NCI-H187 (cell line): ENCODE measurements at places on chromosomes 16 and 17.

DNA sequence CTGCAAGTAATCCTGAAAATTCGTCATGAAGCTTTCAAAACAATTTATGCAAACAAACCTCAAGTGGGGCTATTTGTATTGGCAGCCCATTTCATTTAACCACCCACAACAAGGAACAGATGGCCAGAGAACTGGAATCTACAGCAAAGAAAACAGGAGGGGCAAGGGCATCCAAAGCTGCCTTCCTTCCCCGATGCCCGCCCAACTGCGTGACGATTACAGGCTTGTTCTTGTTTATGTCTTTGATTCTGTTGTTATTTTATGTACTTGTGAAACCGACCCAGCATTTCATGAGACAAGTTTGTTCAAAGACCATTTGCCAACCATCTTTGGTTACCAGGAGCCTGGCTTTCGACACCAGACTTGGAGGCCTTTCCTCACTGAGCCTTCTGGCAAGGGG lies 59.1 kb upstream of the IRX6 start:
- no peak for DNase-seq

DNA sequence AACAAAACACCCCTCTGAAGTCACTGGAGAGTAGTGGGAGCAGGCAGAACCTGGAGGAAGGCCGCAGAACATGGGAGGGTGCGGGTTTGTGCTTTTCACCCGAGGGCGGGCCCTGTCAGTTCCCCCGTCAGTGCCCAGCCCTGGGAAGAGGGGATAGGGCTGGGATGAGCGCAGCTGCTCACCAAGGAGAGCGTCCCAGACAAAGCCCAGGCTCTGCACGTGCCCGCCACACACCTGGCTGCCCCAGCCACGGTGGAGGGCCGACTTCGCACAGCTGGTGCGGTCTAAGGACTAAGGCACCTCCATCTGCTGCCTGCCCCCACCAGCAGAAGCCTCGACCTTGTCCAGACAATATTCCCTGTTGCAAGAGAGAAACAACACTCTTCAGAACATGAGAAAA lies 39.5 kb downstream of the ZCCHC14 start:
- no peak for DNase-seq

GRCh38 chr17:79391376-79392233 lies 219.2 kb downstream of the RBFOX3 start:
- peak; percentile 38 for DNase-seq

GRCh38 chr17:49028271-49028670 lies 31.1 kb downstream of the IGF2BP1 start:
- DNase-seq, result no peak

DNA sequence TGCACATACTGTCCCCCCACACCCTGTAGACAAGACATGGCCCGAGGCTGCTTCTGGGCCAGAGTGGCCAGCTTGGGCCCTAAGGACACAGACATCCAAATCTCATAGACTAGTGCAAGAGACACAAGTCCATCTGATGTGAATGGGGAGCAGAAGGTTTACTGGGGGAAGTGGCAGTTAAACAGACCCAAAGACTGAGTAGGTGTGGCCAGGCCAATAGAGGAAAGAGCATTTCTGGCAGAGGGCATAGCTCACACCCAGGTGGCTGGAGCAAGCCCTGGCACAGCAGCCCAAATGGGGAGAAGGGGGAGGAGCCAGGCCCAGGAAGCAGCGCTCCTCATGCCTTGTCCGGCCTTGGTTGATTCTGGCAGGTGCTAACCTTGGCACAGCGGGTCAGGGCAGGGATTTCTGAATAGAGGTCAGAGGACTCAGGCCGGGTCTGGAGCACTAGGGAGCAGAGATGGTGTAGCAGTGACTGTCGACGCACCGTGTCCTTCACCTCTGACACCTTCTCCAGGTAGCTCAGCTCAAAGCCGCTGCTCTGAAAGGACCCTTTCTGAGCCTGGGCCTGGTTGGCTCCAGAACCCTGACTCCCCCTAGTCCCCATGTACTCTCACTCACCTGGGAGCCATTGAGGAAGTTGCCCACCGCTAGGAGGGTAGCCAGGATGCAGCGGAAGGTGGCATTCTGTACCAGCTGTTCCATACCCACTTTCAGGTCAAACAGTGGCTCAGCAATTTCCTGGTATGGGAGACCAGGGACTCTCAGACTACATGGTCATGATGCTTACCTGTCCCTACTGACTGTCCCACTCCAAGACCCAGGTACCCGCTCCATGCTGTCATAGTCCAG lies 4.1 kb downstream of the TMEM208 start:
- no peak for DNase-seq

DNA sequence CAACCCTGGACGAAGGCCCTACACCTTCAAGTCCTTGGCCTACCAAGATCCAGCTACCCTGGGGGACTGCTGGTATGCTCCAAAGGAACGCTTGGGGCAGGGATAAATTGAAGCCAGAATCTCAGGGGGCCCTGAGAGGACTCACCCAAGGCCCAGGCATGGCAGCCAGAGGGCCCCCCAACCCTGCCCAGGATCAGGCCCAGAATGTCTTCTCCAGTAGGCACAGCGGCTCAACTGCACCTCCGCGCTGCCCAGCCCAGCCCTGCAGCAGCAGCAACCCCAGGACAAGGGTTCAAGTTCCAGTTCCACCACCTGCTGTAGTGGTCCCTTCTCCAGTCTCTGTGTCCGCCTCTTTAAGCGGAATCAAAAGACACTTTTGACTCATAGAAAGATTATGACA lies 2.2 kb downstream of the TFAP4 start:
- DNase-seq, result no peak

- no peak for DNase-seq
Measured at GRCh38 chr16:72975809-72976437, 72.0 kb downstream of the ZFHX3 start.

GRCh38 chr17:17019891-17020456 lies 22.3 kb upstream of the MPRIP start:
- no peak for DNase-seq

DNA sequence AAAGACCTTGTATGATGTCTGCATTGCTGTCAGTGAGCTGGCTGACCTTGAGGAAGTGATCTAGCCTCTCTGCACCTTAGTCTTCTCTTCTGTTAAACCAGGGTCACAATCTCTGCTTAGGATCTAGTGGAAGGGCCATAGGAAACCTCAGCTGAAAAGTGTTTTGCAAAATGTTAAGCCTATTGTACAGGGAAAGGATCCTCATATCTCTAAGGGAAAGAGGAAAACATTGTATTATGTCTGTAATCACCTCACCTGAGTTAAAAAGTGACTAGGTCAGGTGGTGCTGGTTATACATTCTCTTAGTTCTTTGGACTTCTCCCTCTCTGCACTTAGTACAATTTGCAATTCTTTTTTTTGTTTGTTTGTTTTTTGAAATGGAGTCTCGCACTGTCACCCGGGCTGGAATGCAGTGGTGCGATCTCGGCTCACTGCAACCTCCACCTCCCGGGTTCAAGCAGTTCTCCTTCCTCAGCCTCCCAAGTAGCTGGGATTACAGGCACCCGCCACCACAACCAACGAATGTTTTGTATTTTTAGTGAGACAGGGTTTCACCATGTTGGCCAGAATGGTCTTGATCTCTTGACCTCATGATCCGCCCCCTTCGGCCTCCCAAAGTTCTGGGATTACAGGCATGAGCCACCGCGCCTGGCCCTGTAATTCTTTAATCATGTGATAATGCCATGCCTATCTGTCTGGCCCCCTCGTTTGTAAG lies 2.0 kb upstream of the SEPHS2 start:
- DNase-seq, result no peak

- DNase-seq, result no peak
Measured at GRCh38 chr17:42989141-42989540, 8.8 kb downstream of the RUNDC1 start.

DNA sequence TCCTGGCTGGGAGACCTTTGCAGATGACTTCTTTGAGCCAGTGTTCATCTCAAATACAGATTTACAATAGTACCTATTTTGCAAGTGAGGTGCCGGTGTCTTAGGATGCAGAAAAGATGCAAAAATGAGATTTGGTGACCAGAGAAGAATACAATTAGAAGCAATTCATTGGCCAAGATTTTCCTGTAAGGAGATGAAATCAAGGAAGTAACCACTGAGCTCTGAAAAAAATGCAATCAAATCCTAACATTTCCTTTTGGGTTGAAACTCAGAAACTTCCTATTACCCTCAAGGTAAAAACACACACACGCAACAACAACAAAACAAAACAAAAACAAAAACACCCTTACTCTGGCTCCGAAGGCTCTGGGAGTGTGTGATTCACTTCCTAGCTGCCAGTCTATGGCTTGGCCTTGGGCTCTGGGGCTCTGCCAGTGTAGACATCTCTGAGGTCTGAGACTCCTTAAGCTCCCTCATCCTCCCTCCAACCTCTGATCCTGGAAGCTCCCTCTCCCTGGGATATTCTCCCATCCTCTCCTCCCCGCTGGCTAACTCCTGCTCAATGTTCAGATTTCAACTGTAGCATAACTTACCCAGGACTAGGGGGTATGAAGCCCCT lies 16.8 kb upstream of the MT4 start:
- no peak for DNase-seq

GRCh38 chr16:58118801-58119508 lies 10.2 kb downstream of the CFAP20 start:
- DNase-seq, result no peak

DNA sequence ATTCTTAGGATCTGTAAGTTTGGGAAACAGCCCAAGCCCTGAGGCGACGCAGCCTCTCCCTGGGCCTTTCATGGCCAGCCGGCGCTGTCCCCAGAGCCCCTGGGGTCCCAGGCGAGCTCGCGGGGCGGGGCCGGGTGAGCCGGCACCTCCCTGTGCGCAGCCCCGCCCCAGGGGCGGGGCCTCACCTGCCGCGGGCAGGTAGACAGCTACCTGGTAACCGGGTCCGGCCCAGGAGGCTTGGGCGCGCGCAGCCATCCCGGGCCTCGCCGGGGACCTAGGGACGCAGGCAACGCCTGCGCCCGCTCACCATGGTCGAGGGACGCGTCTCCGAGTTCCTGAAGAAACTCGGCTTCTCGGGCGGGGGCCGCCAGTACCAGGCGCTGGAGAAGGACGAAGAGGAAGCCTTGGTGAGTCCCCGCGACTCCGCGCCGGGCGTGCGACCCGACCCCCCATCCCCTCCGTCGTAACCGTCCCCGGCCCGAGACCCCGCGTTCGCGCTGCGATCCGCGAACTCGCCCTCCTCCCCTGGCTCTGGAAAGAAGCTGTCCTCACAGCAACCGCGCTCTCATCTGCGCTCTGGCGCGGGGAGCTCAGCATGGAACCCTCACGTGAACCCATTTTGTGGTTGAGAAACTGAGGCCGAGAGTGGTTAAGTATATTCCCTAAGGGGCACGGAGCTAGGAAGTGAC lies at the start of gene ATP2C2:
ATP2C2 (plus strand) TSS at position 231 of the 689 bp plus-strand sequence; CDS start at position 309, 78 bp downstream.
- peak; percentile 36 for DNase-seq

- DNase-seq, result no peak
Measured at GRCh38 chr17:43740541-43740940, 18.1 kb downstream of the SOST start.

DNA sequence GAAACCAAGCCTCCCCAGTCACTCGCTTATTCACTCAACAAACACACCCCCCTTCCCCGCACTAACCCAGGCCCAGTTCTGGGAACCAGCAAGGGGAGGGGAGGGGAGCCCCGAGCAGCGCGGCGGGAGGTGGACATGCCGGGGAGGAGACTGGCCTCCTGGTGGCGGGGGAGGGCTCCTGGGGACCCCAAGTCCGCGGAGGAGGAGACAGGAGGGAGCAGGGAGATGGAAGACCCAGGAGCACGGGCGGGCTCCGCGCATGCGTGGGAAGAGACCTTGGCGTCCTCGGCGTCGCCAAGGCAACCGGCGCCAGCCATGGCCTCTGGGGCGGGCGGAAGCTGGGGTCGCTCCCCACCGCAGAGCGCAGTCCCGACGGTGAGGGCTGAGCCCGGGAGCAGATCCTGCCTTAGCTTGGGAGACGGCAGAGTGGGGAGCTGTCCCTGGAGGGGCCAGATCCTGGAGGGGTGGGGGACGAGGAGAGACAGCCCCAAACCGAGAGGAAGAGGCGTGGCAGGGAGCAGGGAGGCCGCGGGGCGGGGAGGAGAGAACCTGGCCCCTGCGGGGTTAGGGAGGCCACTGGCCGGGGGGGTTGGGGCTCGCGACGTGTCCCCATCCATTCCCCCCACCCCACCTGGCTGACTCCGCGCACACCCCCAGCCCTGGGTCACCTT lies at the start of gene PRR29:
PRR29 (plus strand) TSS at position 302 of the 671 bp plus-strand sequence; CDS start at position 316, 14 bp downstream.
- DNase-seq, result peak; percentile 59

DNA sequence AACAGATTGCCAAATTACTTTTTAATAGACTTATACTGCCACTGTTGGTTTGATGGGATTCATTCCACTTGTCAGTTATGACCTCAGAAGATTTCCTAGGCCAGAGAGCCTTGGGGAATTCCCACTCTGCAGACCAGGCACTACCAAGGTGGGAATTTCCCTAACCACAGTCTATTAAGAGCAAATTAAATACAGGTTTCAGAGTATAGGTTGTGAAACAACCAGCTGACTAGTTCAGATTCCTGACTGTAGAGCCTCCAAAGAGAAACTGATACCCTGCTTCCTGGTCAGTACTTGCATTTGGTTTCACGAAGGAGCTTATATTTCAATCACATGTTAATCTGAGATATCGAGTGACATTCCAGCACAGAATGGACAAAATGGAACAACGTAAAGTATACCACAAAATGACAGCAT lies 186.5 kb downstream of the STX8 start:
- DNase-seq, result no peak

GRCh38 chr16:2194166-2194834 lies 2.1 kb downstream of the CASKIN1 start:
- no peak for DNase-seq

DNA sequence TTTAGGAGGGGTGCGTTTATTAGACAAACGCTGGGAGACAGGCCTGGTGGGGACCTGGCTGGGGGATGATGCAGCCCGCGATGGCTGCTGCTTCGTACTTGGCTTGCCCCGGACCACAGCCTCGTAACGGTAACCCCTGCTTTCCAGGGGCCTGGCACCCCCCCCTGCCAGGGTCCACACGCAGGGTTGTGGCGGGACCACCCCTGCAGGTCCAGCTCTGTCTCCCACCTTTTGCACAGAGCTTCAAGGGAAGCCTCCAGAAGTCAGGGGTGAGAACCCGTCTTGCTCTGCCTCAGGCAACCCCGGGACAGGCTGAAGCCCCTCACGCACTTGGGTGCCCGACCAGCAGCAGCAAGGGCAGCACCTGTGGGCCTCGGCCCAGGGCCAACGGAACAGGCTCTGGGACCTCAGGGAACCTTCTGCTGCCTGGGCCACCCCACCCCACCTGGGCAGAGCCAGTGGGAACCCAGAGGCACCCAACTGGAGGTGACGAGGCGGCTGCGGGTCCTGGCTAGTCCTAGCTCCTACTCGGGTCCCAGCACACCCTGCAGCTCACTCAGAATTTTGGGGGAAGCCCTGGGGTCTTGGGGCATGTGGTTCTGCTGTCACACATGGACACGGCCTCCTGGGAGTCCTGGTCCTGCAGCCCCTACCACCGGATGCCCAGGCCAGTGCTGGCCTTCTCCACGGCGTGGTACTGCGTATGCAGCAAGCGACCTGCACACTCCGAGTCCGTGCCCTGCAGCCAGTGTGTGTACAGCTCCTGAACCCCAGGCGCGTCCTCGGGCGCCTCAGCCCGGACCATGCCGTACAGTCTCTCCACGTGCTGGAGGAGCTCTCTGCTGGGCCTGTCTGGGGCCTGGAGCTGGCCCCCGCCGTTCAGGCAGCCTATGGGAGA lies 3.1 kb downstream of the HAGHL start:
- no peak for DNase-seq
